Glutamatergic neuron (in vitro differentiated cells): ENCODE measurements at places on chromosomes 13 and 19. TPM values are rescaled to one million over a fixed set of nuclear protein-coding genes. Genes with fewer than 3 reads are reported as not detected.

SGCG gene
- 2.6 TPM for total RNA-seq

F10 gene
- 0.74 TPM for total RNA-seq

KLK8 gene
- total RNA-seq = not detected

KLK4 gene
- 0.66 TPM for total RNA-seq

CEACAM20 gene
- not detected for total RNA-seq
